ENCODE measurements at places on chromosomes 1 and 21. TPM values are rescaled to one million over a fixed set of nuclear protein-coding genes. Genes with fewer than 3 reads are reported as not detected.

Gene TNFRSF18
- not detected for total RNA-seq

Gene UQCRH
- 428 TPM for total RNA-seq

Gene KRTAP19-1
- total RNA-seq: not detected

Gene KCNE2
- not detected for total RNA-seq

Gene GJB3
- total RNA-seq: not detected

Gene GBP6
- not detected for total RNA-seq

Gene SPRR2G
- total RNA-seq: not detected

Gene PTGS2
- not detected for total RNA-seq

Gene GPR153
- 38.2 TPM for total RNA-seq

Measured in LHCN-M2 (cell line).